ENCODE measurements at places on chromosomes 2 and 18. TPM values are rescaled to one million over a fixed set of nuclear protein-coding genes. Genes with fewer than 3 reads are reported as not detected.

GRCh38 chr2:209642146-209642820, 129.3 kb upstream of the UNC80 start:
- H3K27me3 ChIP-seq, result no peaks in the 10 kb centered on the region
- H3K4me3 ChIP-seq, result no peak overlapping the region
- peak; percentile 65 for DNase-seq
- peaks cover 33% of the 10 kb centered on the region for H3K4me1 ChIP-seq
- H3K36me3 ChIP-seq, result no peaks in the 10 kb centered on the region

GRCh38 chr2:127661072-127661649, 14.2 kb downstream of the LIMS2 start:
- H3K4me3 ChIP-seq, result no peak overlapping the region
- peak overlapping the region; percentile 73 for H3K27ac ChIP-seq
- DNase-seq, result peak; percentile 51
- no peaks in the 10 kb centered on the region for H3K36me3 ChIP-seq
- H3K4me1 ChIP-seq, result peaks cover 16% of the 10 kb centered on the region

Gene BOD1L2
- not detected for total RNA-seq

Gene POLR1B
- total RNA-seq, result 16.5 TPM
